ENCODE measurements at places on chromosomes 12 and 14.
A peak's percentile ranks its signal among the peaks of the same experiment; 100 is the strongest.

GRCh38 chr12:49527361-49528130 lies 11.3 kb upstream of the KCNH3 start:
- DNase-seq: no peak

GRCh38 chr14:100533656-100534485 lies 53.3 kb downstream of the BEGAIN start:
- DNase-seq: no peak

DNA sequence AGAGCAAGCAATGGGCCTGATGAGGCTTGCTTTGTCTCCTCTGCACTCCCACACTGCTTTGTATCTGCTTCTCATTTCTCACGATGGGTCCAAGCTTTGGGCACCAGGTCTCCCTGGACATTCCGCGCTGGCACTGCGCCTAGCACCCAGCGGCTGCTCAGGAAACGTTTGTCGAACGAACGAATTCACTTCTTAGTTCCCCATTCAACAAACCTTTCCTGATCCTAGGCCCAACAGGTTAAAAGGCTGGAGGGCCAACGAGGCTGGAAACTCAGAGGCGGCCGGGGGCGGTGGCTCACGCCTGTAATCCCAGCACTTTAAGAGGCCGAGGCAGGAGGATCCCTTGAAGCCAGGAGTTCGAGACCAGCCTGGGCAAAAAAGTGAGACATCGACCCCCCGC lies 1.0 kb upstream of the GLRX5 start:
- DNase-seq: no peak

DNA sequence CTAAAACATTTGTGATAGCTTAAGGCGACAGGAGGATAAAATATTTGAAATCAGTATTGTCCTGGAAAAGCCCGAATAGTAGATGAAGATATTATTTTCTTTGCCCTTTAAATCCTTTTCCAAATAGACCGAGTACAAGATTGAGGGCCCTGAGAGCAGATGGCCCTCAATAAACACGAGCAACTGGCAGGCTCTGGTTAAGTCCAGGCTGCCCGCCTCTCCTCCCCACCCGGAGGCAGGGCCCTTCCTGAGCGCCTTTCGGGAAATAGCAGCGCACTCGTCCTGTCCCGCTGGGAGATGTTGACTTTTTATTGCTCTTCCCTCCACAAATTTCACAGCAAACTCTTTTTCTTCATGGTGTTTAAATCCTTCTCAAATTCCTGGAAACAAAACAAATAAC lies 50.8 kb upstream of the MAX start:
- DNase-seq: no peak

DNA sequence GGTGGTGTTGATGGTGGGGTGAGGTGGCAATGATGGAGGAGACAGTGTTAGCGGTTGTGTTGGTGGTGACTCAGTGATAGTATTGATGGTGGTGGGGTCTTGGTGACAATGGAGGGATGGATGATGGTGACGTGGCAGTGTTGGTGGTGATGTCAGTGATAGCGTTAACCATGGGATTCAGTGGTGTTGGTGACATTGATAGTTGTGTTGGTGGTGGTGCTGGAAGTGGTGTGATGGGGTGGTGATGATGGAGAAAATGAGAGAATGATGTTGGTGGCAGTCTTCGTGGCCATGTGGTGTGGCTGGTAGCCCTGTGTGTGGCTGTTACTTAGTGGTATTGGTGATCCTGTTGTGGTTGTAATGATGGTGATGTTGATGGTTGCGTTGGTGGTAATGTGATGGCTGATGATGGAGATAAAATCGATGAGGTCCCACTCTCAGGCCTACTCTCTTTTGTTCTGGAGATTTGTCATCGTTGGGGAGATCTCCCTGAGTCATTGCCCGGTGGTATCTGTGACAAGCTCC lies 2.6 kb downstream of the DTX1 start:
- no peak for DNase-seq

DNA sequence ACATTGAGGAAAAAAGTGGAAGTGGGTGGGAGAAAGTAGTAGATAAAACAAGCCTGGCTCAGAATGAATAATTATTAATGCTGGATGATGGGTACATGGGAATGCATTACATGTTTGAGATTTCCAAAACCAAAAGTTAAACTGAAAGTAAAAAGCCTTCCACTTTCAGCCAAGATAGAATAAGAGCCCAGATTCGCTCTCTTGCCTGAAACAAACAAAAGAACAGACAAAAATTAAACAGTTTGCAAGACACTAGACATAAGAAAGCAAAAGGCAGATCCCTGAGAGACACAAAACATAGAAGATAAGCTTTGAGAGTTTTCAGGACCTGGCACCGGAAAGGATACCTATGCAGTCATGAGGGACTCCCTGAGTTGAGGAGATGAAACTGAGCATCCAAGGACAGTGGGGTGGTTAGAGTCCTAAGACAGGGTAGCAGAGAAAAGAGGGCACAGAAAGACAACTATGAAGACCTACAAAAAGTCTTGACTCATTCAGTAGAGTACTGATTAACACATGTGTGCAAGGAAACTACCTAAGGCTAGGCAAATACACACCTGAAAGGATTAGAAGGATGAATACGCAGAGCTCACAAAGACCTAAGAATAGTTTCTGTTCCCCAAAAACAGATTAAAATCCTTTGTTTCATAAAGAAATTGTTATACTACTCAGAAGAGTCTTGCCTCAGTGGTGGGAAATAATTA lies 54.1 kb downstream of the CEP83 start:
- DNase-seq: no peak

GRCh38 chr12:73863546-73863945 lies 674.1 kb upstream of the ATXN7L3B start:
- DNase-seq: no peak

- DNase-seq: peak; percentile 64
Measured at GRCh38 chr12:46219877-46220655, 48.8 kb downstream of the SLC38A1 start.
